ENCODE measurements at places on chromosomes 3 and 15.

GRCh38 chr3:159548675-159549335, 439.8 kb upstream of the IL12A start:
- no peak for DNase-seq

GRCh38 chr3:2838546-2839157, 271.5 kb downstream of the IL5RA start:
- DNase-seq: no peak

GRCh38 chr15:74297887-74298286, 61.8 kb downstream of the CCDC33 start:
- no peak for DNase-seq

- no peak for DNase-seq
These were observed 126.3 kb downstream of the EEFSEC start for GRCh38 chr3:128279601-128279880.

- no peak for DNase-seq
These were observed 82.4 kb upstream of the PLCL2 start for GRCh38 chr3:16802389-16802788.

DNA sequence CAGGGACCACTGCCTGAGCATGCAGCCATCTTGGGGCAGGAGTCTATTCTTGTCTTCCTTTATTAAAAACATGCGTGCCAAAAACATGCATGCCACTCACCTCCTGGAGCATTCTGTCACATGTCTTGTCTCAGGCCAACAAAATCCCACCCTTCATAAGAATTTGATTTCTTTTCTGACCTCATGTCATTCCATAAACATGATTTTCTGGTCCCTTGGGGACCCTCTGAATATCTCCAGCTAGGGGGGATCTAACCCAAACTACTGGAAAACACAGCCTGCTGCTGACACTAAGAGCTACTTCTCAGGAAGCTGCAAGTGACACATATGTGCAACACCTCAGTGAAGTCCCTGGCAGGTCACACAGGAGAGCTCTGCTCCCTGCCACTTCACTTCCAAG, 26.8 kb upstream of the NOX5 start:
- DNase-seq: no peak
